ENCODE measurements at places on chromosomes 11 and 22.

- no peak for DNase-seq
Observed at GRCh38 chr11:99370549-99371216, 349.9 kb downstream of the CNTN5 start.

DNA sequence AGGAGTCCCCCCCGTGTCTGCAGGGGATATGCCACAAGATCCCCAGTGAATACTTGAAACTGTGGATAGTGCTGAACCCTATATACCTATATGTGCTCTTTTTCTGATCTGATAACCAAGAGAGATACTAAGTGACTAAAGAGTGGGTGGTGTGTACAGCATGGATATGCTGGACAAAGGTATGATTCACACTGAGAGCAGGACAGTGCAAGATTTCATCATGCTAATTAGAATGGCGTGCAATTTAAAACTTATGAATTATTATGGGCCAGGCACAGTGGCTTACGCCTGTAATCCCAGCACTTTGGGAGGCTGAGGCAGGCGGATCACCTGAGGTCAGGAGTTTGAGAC lies 90.2 kb upstream of the ALKBH3 start:
- no peak for DNase-seq

- peak; percentile 18 for DNase-seq
Observed at GRCh38 chr11:64923151-64923661, 1.3 kb upstream of the PPP2R5B start.

GRCh38 chr11:9053316-9054035 lies 37.9 kb downstream of the SCUBE2 start:
- DNase-seq = no peak
